ENCODE measurements at places on chromosomes 6 and 20.

DNA sequence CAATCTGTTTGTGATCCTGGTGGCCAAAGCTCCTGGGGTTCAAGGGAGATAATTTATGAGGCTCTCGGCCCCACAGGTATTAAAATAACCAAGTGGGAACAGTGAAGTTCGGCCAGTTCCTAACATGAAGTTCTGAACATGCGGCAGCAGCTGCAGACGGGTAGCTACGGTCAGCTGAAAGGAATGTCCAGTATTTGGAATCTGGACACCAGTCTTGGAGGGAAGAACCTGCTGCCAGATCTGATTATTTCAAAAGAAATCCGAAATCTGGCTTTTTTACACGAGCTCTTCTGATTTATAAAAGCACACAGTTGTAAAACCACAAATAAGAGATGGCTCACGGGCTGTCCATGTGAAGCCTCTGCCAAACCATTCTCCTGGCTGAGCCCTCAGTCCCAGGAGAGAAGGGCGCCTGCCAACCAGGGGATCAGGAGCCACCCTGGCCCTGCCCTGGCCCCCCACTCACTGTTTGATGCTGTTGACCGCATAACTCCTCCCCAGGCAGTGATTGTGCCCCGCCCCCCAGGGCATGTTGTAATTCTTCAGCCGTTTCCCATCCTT lies 28.2 kb upstream of the KCNB1 start:
- DNase-seq: peak; percentile 90

DNA sequence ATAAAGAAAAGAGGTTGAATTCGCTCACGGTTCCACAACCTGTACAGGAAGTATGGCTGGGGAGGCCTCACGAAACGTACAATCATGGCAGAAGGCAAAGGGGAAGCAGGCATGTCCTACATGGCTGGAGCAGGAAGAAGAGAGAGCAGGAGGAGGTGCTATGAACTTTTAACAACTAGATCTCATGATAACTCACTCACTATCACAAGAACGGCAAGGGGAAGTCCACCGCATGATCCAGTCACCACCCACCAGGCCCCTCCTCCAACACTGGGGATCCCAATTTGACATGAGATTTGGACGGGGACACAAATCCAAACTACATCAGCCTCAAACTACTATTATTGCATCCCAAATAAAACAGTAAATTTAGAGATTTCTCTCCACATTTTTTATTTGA lies 53.6 kb upstream of the CST7 start:
- no peak for DNase-seq

- DNase-seq: no peak
These were observed 347.3 kb downstream of the NRN1 start for GRCh38 chr6:5659467-5659866.

- DNase-seq: no peak
These were observed 18.7 kb downstream of the CDS2 start for GRCh38 chr20:5145365-5146098.

- no peak for DNase-seq
These were observed 138.1 kb downstream of the FNDC1 start for GRCh38 chr6:159307246-159307790.

DNA sequence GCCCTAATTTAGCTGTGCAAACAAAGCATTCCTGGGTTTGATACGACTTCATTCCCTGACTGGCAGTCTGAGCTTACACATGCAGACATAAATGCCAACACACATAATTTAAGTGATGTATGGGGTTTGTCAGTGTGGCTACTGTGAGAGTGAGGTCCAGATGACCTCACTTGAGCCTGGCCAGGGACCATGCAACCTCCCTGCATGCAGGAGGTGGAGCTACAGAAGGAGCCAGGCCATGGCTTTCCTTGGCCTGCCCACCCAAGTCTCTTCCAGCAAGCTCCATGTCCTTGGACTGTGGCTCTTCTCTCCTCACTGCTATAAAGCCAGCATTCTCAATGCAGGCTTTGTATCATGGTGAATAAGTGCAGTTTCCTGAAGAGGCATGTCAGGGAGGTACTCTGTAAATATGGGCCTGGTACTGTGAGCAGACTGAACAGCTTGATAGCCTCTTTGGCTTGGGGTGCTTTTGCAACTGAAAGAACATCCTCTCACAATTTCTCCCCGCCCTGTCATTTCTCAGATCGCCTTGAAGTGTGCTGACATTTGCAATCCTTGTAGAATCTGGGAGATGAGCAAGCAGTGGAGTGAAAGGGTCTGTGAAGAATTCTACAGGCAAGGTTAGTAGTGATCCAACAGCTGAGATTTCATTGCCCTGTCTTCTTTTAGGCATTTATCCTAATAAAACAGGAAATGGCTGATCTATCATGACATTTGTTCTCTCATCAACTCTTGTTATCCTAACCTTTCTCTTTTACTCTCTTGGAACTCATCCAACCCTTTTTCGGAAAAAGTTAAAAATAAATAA lies 69.2 kb downstream of the MTFR2 start:
- DNase-seq: no peak

DNA sequence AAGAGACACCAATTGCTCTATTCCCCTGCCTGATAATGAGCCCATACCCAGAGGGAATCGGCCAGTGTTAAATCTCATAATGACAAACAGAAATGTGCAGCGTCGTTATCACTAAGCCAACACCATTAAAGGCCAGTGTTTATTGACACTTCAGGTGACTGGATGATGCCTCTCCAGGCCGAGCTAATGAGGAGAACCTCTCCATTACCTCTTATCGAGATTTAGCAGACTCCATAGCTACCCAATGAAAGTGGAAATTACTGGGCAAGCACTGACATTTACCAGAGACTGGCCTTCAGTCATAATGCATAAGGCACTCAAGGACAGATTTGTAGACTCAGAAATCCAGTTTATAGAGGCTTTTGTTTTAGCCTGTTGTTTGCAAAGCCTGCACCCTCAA lies 669.5 kb downstream of the MAFB start:
- no peak for DNase-seq

- no peak for DNase-seq
These were observed 215.4 kb downstream of the TSHZ2 start for GRCh38 chr20:53187392-53188068.

- DNase-seq: no peak
These were observed 36.1 kb downstream of the FASTKD5 start for GRCh38 chr20:3123542-3123941.

DNA sequence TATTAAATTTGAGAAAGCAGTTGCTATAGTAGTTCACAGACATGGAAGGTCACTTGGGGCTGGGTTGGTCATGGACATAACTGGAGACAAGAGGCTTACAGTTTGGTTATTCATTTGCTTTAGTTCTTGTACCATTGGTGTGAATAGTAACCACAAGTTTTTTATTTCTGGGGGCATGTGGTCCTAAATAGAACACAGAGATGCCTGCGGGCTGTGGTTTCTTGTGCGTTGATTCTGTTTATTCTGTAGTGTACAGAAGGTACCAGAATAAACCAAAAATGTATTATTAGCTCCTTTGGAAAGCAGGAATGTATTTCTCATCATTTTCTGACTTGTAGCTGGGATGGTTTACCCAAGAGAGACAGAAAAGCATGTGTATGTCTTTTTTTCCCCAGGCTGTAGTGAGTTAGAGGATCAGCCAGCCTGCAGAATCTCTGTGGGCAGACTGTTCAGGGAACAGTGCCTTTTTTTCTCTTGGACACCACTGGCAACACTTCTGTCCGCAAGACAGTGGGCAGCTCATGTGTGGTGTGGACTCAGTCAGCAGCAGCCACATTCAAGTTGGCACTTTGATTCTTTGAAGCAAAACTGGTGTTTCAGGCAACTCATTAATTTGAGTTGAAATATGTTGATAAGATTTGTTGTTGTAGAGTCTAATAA lies 122.1 kb downstream of the LRRC1 start:
- DNase-seq: no peak

DNA sequence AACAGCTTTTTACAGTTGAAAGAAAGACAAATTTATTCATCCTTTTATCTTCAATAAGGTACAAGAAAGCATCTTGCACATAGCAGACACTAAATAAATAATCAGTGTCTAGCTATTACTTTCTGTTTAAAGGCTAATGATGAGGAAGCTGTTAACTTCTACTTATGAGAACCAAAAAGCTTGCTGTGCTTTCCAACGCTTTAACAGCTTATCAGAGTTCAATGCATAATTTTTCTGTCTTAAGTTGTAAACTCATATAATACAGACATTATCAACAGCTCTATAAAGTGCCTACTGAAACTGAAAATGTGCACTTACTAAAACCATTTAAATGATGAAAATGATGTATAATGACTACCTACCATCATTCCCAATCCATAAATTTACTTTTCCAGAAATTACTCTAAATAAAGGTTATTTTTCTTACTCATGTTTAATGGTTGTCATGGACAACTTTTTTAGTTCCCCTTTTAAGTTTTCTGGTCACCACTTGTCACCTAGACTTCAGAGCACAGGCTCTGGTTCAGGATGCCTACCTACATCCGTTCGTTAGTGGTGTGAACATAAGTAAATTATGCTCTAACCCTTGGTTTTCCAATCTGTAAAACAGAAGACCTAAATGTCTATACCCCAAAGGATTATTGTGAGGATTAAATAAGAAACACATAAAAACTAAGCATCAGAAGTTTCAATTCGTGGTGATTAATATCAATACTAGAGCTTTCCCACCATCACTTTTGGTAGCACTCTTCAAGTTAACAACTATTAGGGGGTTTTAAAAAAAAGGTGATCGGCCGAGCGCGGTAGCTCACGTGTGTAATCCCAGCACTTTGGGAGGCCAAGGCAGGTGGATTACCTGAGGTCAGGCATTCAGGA lies 8.0 kb downstream of the PNISR start:
- DNase-seq: no peak

DNA sequence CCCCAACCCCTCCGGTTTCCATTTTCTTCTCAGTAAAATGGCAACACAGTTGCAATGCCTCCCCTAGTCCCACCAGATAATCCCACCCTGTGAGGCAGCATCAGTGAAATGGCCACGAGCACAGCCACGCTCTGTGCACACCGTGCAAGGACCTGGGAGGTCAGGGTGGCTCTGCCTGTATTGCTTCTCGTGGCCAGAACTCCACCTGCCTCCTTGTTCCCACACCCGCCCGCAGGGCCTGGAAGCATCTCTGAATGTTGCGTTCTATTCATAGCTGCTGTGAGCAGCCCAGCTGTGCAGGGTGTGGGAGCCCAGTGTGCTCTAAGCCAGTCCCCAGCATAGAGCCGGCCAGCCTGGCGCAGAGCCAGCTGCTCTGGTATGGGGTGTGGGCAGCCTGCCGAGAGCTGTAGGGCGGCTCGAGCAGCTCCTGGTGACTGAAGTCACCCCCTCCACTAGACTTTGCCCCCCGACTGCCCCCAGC lies 161.1 kb downstream of the DLL1 start:
- DNase-seq: no peak

GRCh38 chr20:4810426-4811019 lies 88.8 kb downstream of the PRND start:
- DNase-seq: no peak

- peak; percentile 30 for DNase-seq
These were observed 631.1 kb downstream of the COL12A1 start for GRCh38 chr6:74574794-74575193.

DNA sequence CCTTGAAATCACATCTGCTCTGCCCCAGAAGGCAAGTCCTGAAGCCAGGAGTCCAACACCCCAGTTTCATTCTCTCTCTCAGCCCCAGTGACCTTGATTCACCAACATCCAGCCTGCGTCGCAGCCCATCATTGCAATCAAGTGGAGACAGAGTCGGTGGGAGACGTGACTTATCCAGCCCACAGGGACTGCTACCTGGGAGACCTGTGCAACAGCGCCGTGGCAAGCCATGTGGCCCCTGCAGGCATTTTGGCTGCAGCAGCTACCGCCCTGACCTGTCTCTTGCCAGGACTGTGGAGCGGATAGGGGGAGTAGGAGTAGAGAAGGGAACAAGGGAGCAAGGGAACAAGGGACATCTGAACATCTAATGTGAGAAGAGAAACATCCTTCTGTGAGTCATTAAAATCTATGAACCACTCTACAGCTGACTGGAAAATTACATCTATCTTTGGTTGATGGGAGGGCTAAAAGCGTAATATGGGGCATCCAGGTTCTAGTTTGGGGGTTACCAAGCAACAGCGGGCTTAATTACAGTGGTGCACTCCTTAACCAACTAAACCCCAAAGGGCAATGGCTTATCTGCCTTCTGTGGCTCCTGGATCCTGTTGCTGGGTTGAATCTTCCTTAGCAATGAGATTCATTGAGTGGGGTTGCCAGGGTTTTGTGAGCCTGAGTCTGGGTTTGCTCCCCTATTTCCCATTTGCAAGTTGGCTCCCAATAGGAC lies 2.5 kb downstream of the LY6G6D start:
- no peak for DNase-seq

DNA sequence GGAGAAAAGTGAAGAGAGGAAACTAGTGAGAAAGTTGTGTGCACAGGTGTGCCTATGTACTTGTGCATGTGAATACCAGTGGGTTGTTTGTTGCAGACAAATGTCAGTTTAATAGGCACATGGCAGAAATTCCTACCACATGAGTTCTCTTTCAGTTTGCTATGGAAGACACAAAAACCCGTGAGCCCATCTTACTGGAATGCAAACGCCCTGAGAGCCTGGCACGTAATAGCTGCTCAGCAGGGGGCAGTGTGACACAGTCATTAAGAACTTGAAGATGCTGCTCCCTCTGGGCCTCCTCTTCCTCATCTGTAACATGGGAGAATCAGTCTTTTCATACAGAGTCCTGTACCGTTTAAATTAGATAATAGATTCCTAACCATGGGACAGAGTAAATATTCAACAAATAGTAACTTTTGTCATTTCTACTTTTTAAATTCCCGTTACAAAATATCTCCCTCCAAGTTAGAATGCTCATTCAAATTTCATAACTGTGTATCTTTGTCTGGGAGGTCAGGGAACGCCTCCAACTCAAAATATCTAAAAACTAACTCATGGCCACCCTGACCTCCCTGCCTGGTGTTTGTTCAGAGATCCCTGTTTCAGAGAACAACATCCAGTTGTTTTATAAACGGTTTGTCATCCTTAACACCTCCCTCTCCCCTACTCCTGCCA lies 802.9 kb downstream of the MAFB start:
- DNase-seq: peak; percentile 96

- peak; percentile 28 for DNase-seq
These were observed 29.5 kb downstream of the ALDH8A1 start for GRCh38 chr6:134920422-134920821.

DNA sequence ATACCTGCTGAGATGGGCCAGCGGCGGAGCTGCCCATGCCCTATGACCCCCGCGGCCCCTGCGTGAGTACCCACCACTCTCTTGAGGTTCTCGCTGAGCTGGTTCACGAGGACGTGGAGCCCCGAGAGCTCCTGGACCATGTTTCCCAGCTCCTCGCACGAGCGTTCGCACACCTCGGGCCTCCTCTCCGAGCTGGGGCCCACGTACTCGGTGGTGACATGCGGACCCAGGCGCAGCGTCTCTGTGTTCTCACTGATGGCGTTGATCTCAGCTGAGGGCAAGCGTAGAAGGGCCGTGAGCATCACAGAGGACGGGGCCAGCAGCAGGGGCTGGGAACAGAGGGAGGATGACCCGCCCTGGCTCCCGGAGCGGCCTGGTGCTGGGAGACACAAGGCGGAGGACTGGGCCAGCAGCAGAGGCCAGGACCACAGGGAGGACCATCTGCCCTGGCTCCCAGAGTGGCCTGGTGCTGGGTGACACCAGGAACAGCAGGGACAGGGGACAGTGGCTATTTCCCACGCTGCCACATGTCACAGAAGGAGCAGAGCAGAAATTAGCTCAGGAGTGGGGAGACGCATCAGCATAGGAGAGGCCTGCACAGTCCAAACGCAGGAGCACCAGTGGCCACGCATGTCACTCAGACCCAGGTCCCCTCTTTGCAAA lies 11.8 kb downstream of the THBS2 start:
- no peak for DNase-seq
